ENCODE measurements at places on chromosomes 11 and 22. TPM values are rescaled to one million over a fixed set of nuclear protein-coding genes. Genes with fewer than 3 reads are reported as not detected.

GRCh38 chr11:60925868-60926267 is 1.6 kb downstream of the TMEM132A start:
- peak; percentile 91 for DNase-seq

GRCh38 chr11:15206791-15207190 is 92.1 kb downstream of the INSC start:
- no peak for DNase-seq

- DNase-seq, result no peak
Observed at GRCh38 chr11:89521294-89521693, 30.1 kb upstream of the NOX4 start.

GRCh38 chr11:96112192-96113128 is 188.6 kb upstream of the MTMR2 start:
- DNase-seq, result no peak

GRCh38 chr22:45131749-45132148 is 32.0 kb upstream of the NUP50 start:
- DNase-seq, result no peak

DNA sequence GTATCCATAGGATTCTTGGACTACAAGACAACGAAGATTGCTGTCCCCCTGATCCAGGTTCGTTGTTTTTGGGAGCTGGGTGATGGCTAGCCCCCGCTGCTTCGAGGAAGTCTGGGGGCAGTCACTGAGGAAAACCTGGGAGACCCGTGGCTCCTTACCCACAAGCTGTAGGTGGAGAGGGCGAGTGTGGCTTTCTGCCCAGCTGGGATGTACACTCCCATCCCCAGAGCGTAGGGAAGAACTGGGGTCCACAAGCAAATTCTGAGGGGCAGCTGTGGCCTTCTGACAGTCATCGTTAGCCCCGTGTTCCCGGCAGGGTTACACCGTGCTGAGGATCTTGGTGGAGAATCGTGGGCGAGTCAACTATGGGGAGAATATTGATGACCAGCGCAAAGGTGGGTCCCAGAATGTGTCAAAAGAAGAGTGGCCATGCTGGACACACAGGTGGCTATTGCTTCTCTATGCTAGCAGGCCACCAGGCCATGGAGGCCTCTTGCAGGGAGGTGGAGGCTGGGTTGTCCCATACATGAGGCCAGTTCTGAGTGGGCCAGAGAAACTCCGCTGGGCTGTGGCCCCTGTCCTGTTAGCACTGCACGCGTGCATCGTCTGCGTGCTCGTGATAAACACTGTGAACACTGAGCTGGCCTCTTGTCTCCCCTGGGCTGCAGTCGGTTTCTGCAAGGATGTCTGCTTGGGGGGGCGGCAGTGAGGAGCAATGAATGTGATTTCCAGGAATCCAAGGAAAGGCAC is 39.8 kb downstream of the GLB1L2 start:
- DNase-seq, result no peak

DNA sequence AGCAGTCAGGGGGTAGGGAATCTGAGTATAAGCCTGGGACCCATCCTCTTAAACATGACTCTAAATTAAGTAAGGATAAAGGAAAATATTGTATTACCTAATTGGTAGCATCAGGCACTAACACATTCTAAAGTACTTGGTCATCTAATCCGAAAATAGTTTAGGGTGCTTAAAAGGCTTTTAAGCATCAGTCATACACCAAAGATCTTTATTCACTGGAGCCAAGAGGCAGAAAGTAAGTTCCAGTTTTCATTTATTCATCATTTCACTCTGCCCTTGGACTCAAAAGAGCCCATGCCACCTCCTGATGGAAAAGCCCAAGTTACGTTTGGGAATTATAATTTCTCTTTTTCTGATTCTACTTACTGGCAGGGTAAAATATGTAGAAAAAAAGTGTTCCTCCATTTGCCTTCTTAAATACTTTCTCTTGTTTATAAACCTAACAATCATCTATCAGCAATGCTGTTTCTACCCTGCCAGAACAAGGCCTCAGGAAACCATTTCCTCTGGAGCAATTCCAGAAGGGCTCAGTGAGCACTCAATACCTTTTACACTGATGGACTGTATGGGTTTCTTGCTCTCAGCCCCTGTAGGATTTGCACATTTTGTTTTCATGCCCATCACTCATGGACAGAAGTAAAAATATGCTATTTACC is 120.1 kb upstream of the SLC5A12 start:
- peak; percentile 79 for DNase-seq

DNA sequence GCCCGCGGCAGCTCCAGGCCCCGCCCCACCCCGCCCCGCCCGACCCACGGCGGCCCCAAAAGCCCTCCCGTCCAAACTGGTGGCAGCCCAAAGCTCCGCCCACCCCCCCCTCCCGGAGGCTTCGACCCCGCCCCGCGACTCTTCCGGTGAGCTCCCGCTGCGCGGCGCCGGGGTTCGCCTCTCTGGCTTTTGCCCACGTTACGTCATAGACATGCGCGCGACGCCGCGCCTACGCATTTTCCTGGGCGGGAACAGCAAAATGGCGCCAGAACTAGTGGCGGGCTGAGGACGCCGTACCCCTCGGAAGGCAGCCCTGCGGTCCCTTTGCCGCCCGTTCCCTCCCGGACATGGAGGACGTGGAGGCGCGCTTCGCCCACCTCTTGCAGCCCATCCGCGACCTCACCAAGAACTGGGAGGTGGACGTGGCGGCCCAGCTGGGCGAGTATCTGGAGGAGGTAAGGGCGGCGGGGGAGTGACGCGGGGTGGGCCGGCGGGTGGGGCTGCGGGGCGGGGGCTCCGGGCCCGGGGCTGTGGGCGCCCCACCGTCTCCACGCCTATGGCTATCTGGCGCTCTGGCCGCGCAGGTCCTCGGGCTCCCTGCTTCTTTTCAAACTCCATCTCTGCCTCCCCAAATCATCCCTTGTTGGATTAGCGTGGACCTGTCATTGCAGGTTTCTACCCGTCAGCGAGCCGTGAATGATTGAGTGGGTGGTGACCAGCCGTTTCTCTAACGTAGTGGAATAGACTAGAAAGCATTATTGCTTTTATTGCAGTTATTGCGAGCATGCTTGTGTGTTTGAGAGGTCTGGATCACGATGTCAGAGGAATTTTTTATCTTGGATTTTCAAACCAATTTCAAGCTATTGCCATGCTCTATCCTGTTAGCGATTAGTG is at the start of gene NCAPH2:
NCAPH2 (plus strand) TSS at position 234 of the 894 bp plus-strand sequence; CDS start at position 348, 114 bp downstream.
- peak; percentile 88 for DNase-seq

- peak; percentile 77 for DNase-seq
Observed at GRCh38 chr22:43789452-43789851, 22.7 kb downstream of the EFCAB6 start.

DNA sequence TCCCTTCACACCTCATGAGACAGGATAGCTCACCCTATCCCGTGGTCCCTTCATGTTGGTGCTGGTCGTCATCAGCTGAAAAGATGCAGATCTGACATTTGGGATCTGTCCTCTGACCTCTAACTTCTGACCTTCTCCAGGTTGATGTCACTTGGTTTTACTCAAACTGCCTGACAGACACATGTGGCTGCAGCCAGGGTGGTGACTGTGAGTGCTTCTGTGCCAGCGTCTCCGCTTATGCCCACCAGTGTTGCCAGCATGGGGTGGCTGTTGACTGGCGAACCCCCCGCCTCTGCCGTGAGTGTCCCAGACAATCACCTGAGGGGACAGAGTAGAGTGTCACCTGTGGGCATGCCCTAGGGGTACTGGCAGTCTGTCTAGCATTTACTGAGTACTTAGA is 49.7 kb downstream of the OTOG start:
- DNase-seq, result no peak

DNA sequence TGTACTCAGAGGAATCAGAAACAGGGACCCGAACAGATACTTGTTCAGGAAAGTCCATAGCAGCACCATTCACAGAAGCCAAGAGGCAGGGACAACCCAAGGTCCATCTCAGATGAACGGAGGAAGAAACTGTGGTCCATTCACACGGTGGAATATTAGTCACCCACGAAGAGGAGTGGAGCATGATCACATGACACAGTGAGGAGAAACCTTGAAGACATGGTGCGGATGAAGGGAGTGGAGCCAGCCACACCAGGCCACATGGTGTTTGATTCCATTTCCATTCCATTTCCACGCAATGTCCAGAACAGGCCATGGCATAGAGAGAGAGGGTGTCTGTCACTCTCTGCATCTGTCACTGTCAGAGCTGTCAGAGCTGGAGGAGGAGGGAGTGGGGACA is 30.7 kb downstream of the NADSYN1 start:
- no peak for DNase-seq

DNA sequence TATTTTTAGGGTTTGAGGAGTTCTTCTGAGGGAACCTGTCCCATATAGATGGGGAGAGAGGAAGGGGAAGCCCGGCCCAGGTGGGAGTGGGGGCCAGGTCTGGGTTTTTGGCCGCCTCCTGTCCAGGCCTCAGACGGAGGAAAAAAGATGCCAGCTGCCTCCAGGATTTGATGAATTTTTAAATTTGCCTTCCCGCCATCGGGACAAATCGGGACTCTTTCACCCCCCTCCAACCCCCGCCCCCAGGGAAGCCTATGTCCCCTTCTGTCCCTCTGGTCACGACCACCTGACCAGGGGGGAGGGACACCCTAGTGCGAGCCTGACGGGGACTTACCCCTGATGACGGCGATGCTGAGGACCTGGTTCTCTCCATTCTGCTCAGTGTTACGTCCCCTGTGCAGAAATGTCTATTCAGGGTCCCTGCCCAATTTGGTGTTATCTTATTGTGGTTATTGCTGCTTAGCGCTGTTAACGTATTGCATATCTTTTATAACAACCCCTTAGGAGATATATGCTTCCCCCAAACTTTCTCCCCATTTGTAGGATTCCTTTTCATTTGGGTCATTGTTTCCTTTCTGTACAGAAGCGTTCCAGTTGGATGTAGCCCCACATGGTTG is 115.9 kb upstream of the GRK3 start:
- DNase-seq, result peak; percentile 1

- peak; percentile 23 for DNase-seq
Observed at GRCh38 chr11:72848846-72849466, 34.7 kb downstream of the ATG16L2 start.

DNA sequence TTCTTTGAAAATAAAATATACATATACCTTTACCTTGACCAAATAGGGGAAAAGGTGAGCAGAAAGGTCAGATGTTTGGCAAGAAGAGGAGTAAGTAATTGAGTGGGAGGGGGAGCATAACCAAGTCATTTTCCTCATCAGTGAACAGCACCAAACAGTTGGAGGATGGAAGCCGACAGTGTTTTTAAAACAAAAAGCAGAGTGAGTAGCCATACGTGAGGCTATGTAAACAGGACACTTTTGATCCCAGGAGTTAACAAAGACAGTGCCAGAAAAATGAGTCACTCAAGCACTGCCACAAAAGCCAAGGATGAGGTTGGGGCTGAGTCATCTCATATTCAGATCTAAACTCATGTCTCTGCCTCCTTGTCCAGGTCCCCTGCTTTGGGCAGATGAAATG is 734.7 kb downstream of the KCNA4 start:
- DNase-seq, result peak; percentile 86

DNA sequence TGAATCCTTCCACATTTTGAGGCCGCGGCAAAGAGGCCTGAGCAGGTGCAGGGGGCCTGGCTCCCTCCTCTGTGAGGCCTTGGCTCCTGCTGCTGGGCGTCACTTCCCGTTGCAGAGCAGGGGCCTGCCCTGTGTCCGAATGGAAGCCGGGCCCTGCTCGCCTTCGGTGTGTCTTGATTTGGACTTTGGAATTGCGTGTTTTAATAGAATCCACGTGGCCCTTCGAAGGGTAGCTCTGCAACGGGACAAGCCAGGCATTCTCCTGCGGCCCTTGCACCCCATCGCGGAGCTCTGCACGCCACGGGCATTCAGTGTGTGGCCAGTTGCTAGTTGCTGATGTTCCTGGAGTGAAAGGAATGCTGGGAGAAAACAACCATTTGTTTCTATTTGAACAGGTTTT is 25.8 kb downstream of the SAMM50 start:
- DNase-seq, result no peak

DNA sequence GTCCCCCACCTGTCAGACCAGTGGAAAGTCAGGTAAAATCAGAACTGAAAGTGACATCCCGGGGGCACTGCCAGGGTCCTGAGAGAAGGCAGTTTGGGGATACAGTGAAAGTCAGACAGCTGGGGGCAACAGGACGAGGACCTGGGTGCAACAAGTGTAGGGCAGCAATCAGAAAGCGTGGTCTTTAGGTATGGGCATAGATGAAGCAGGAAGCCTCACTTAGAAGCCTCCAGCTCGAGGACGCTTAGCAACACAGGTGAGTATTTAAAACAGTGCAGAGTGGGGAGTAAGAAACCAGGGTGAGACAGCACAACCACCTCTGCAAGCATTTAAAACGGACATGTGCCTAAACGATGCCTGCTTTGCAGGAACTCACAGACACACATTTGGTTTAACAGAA is 64.6 kb upstream of the POU2AF1 start:
- DNase-seq, result no peak

GRCh38 chr11:116694815-116695590 is 77.8 kb downstream of the BUD13 start:
- DNase-seq, result peak; percentile 51

GRCh38 chr22:48054596-48054995 is 1292.1 kb downstream of the TBC1D22A start:
- no peak for DNase-seq

DNA sequence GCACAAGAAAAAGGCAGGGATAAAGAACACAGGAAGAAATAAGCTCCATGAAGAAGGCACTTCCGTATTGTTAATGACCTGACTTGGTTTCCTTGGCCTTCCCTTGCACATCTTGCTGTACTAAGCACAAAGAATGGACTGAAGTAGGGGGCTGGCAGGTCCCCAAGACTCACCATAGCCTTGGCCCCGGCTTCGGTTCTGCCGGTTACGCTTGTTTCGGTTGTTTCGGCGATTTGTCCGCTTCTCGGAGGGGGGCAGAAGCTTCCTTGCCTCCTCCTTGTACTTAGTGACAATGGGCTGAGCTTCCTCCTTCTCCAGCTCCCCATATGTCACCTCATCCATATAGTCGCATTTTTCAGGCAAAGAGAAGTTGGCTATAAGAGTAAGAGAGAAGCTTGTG is 9.3 kb downstream of the GNG3 start:
- no peak for DNase-seq

DNA sequence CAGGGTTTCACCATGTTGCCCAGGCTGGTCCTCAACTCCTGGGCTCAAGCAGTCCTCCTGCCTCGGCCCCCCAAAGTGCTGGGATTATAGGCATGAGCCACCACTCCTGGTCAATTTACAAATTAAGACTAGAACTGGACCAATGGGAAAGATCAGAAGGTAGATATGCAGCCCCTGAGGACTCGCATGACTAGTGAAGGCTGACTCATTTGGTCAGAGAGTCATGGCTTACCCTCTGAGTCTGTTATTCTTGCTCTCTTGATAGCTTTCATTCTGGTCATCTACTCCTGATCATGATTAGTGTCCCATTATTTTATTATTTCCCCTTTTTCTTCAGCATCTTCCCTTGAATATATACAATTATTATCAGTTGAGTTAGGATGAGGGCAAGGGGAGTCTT is 2.7 kb upstream of the LDHAL6A start:
- no peak for DNase-seq

- DNase-seq, result no peak
Observed at GRCh38 chr11:128498721-128499245, 88.6 kb downstream of the ETS1 start.

Gene CASP5
- total RNA-seq, result not detected

Gene KRTAP5-1
- not detected for total RNA-seq

Gene SEPTIN5
- total RNA-seq, result 4.8 TPM

Gene OR52I2
- total RNA-seq, result not detected

Gene RFPL2
- not detected for total RNA-seq

Gene BTG4
- 0.24 TPM for total RNA-seq

Gene CWF19L2
- 10.8 TPM for total RNA-seq

Gene CLCF1
- 1.6 TPM for total RNA-seq

Gene ABCC8
- not detected for total RNA-seq

Gene TPBGL
- total RNA-seq, result not detected

Gene MS4A6A
- not detected for total RNA-seq

Gene BIRC3
- 10.1 TPM for total RNA-seq

Gene FXYD2
- total RNA-seq, result not detected

Gene ENTHD1
- total RNA-seq, result not detected

Gene LDLRAD3
- total RNA-seq, result 9.9 TPM

All from foreskin keratinocyte (primary cell).